ENCODE measurements at places on chromosomes 2 and 18.
A peak's percentile ranks its signal among the peaks of the same experiment; 100 is the strongest.

GRCh38 chr2:55163941-55164390 is 68.1 kb downstream of the CLHC1 start:
- no peak for DNase-seq

- DNase-seq, result no peak
These were observed 601.8 kb upstream of the ID2 start for GRCh38 chr2:8080063-8080462.

DNA sequence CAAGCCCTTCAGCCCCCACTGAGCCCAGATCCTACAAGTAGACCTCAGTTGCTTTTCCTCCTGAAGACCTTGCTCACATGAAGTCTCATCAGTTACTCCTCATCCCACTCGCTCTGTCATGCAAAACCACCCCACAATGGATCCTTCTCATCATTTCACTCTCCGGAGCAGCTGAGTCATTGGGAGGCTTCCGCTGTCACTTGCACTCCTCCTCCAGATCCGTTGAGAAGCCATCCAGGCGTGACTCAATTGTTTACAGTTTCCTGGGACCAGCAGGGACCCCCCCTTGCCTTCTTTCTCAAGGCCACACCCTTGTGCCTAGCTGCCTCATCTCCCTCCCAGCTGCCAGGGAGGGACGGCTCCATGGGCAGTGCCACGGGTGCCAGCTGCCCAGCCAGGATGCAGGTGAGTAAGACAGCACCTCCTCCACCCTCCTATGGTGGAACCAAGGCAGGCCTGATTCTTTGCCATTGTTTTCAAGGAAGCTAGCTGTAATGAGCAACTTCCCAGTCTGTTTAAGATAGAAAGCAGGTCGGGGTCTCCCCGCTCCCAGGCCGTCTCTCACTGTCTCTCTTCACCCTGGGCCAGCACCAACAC is 16.3 kb downstream of the GPR55 start:
- DNase-seq, result no peak

- DNase-seq, result no peak
These were observed 33.4 kb downstream of the PLEKHM3 start for GRCh38 chr2:207991944-207992343.

GRCh38 chr2:63639344-63639743 is 50.6 kb downstream of the MDH1 start:
- DNase-seq, result no peak

- DNase-seq, result no peak
These were observed 170.2 kb downstream of the TPGS2 start for GRCh38 chr18:36658611-36659010.

GRCh38 chr18:46393230-46393629 is 263.8 kb downstream of the LOXHD1 start:
- no peak for DNase-seq

- no peak for DNase-seq
These were observed 117.6 kb upstream of the CXCR4 start for GRCh38 chr2:136235546-136235945.

- no peak for DNase-seq
These were observed 36.3 kb downstream of the TGOLN2 start for GRCh38 chr2:85291425-85292023.

DNA sequence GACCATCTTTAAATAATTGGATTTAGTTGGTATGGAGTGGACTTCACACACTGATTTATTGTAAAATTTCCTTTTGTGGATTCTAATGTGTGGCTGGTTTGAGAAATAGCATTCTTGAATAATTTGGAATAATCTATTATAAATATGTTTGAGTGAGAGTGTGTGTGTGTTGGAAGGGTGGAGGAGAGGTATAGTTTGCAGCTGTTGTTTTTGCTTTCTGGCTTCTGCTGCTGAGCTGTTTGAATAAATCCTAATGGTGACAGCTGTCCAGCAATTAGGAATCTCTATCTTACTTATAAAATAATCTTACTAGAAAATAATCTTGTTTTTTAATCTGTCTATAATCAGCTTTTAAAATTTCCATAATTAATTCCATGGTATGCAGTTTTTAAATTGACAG is 1283.0 kb upstream of the CDH2 start:
- DNase-seq, result no peak

- DNase-seq, result no peak
These were observed 13.6 kb downstream of the CCDC68 start for GRCh38 chr18:54945576-54946125.

GRCh38 chr2:236262238-236262637 is 2.0 kb downstream of the ASB18 start:
- no peak for DNase-seq

DNA sequence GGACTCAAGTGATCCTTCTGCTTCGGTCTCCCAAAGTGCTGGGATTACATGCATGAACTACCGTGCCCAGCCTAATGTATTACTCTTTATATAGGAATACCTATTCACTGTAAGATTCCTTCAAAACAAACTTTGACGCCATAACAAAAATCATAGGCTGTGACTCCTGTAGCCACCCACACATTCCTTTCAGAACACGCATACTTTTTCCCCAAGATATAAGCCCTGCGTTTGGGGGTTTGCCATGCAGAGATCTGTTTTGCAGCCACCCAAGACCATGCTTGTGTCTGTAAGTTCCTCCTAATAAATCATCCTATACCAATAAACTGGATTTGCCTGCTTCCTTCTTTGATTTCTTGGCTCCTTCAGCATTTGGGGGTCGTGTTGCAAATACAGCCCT is 46.0 kb upstream of the STON1 start:
- DNase-seq, result no peak

GRCh38 chr2:133780099-133780996 is 212.1 kb upstream of the NCKAP5 start:
- DNase-seq, result peak; percentile 16

- DNase-seq, result no peak
These were observed 1108.1 kb downstream of the TSN start for GRCh38 chr2:122863532-122863931.

DNA sequence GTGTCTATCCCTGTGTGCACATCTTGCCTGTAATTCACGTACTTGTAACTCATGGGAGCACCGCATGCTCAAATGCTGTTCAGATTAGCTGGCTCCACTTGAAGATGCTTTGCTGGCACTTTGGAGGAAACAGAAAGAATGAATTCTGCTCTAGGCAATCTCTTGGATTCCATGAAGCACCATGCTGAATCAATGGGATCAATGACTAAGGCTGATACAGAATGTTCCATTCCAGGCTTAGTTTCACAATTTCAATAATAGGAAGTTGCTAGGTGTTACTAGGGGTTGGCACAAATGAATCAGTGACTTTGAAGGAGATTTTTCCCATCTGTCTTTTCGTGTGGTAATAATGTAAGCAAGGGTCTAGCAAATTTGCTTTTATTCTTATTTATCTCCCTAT is 328.8 kb downstream of the OSR1 start:
- no peak for DNase-seq

GRCh38 chr2:212797484-212798205 is 259.0 kb upstream of the ERBB4 start:
- DNase-seq, result no peak

DNA sequence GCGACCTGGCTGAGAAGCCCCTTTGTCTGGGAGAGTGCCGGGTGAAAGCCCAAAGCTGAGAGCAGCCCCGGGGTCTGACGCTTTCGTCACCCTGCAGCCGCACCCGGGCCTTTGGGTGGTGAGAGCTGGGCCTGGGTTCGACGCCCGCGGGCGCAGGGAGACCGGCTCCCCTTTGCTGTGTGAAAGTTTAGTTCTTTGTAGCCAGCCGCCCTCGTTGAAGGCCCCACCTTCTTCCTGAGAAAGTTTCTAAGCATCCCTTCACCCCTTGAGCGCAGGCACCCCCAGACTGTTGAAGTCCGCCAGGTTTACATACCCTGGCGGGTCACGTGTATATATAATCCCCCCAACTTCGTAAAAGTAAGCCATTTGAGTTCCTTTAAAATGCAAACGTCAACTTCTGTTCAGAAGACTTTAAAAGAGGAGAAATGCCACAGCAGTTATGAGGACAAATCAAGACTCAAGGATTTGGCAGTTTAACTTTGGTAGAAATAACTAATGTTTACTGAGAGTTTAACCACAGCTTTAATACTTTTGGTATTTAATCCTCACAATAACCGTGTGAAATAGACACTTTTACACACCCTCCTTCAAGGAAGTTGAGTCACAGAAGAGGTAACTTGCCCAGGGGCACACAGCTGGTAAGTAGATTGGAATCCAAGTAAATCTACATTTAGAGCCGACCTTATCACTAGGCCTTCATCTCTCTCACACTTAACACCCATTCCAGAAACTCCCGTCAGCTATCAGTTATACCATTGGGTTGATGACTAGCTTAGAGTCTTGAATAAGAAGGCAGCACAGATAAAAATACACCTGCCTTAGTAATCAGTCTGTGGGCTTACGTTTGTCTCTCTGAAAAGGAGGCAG is 1.1 kb upstream of the MBOAT2 start:
- DNase-seq, result peak; percentile 6

DNA sequence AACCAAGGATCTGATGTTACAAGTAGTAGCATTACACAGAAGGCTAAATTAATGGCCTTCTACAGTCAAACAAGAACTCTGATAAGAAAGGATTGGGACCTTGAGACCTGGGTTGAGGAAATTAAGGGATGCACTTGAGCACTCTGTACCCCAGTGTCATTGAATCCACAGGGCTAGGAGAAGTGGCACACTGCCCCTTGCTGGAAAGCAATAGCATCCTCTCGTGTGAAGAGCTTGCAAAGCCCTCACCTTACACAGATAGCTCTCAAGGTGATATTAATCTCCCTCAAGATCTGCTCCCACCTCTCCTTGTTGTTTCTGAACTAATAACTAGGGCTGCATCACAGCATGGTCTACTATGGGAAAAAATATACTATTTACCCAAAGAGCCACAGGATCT is 26.5 kb upstream of the CHST9 start:
- DNase-seq, result no peak

DNA sequence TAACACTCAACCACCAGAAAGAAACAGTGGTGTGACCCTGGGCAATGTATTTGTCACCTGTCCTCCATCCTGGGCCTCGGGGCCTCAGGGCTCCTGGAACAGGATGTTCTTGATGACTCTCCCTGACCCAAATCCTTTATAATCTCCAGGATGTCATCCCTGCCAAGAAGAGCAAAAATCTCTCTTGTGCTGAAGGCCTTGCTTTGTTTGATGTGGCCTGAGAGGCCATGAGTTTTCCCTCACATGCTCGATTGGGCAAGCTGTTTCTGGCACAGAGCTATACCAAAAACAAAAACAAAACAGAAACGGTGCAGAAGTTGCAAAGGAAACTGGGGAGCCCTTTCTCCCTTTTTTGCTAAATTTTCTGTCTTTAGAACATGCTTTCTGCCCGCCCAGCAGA is 35.7 kb upstream of the ST3GAL5 start:
- no peak for DNase-seq

- DNase-seq, result no peak
These were observed 209.9 kb downstream of the TDRD15 start for GRCh38 chr2:21333684-21334083.

GRCh38 chr2:46875226-46875899 is 40.2 kb downstream of the MCFD2 start:
- no peak for DNase-seq

DNA sequence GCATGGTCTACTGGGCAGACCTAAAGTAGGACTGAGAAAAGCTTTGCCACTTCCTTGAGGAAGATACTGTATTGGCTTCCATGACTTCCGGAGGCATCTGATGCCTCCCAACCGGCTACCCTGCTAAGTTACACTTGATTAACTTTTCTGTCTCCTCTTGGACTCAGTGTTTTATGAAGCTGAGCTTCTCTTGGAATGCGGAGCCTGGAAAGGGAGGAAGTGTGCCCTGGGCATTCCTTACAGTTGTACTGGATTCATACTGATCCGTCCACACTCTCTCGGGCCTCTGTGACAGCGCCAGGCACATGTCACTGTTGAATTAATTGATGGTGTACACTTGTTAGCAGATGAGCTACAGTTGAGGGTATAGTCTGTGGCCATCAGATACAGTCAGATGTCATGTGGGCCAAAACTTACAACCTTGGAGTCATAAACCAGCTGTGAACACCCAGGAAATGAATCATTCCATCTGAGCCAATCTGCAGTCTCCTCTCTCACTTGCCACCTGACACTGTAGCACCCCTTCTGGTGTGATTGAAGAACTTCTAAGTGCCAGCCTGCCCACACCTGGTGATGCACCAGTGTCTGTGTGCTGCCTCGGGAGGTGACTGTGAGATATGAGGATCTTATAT is 122.5 kb downstream of the FHOD3 start:
- peak; percentile 5 for DNase-seq

DNA sequence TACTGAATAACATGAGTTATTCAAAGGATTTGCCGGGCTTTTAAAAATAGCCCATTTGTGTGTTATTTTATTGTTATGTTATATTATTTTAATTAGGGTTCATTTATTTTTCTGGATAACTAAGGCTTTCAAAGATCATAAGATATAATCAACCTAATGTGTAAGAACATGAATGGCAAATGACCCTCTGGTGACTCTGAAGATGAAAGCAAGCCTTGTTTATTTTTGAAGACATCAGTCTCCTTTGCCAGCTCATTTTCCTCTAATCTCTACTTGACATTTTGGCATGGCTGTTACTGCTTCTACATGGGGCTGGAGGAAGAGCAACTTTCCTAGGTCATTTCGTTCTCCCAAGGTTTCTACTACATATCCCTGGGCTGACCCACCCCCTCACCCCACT is 10.6 kb downstream of the FAP start:
- no peak for DNase-seq

DNA sequence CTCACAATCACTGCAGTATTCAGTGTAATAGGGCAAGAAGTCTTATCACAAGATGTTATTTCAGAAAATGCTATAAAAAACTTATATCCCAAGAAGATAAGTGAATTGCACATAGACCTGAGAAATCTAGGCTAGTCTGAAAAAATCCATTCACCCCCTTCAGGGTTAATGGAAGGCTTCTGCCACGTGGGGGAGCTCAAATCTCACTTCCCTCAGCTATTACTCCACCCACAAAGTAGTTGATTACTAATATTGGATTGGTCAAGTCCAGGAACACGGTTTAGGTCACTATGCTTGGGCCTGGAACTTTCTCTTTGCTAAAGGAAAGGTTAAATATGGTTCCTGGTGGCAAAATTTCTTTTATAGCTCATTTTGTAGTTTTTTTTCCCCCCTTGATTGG is 51.2 kb upstream of the ADAM23 start:
- DNase-seq, result peak; percentile 61

GRCh38 chr18:49819823-49820671 is 6.7 kb upstream of the ACAA2 start:
- no peak for DNase-seq

- no peak for DNase-seq
These were observed 104.3 kb downstream of the PRKCE start for GRCh38 chr2:45755585-45756335.

GRCh38 chr2:182594286-182594685 is 121.8 kb upstream of the DNAJC10 start:
- no peak for DNase-seq

GRCh38 chr2:48274040-48274439 is 255.9 kb upstream of the STON1 start:
- DNase-seq, result no peak
